Daoy (cell line): ENCODE measurements at places on chromosomes 4 and X. TPM values are rescaled to one million over a fixed set of nuclear protein-coding genes. Genes with fewer than 3 reads are reported as not detected.

The WWC2 gene
- total RNA-seq, result 4.1 and 8.0 TPM in 2 replicates

The BMX gene
- 0.06 TPM in 1 of 2 replicates, not detected in the other for total RNA-seq

The PLP1 gene
- total RNA-seq, result 2.7 TPM in 1 of 2 replicates, not detected in the other

The PTCHD1 gene
- total RNA-seq, result 0.06 and 0.18 TPM in 2 replicates

The BLOC1S4 gene
- 17.2 and 24.2 TPM in 2 replicates for total RNA-seq

The STIM2 gene
- total RNA-seq, result 15.3 and 38.9 TPM in 2 replicates

The CHRDL1 gene
- 0.27 and 1.5 TPM in 2 replicates for total RNA-seq

The PDCL2 gene
- total RNA-seq, result not detected in 2 replicates

The TCEAL7 gene
- 0.91 and 6.5 TPM in 2 replicates for total RNA-seq

The LETM1 gene
- 48.9 and 56.6 TPM in 2 replicates for total RNA-seq

The NPNT gene
- not detected in 2 replicates for total RNA-seq

The MPP1 gene
- 11.6 and 21.8 TPM in 2 replicates for total RNA-seq

The SLC9B1 gene
- not detected in 2 replicates for total RNA-seq

The RBMXL3 gene
- total RNA-seq, result not detected in 2 replicates

The DGKK gene
- total RNA-seq, result 0.11 TPM in 1 of 2 replicates, not detected in the other

The PTTG2 gene
- not detected in 2 replicates for total RNA-seq

The MAGEA1 gene
- 2.7 and 3.3 TPM in 2 replicates for total RNA-seq

The HS3ST1 gene
- total RNA-seq, result not detected in 2 replicates

The TMSB15A gene
- 18.2 and 31.4 TPM in 2 replicates for total RNA-seq

The TMEM192 gene
- 5.4 and 7.3 TPM in 2 replicates for total RNA-seq

The MAGEC1 gene
- 3.9 and 6.7 TPM in 2 replicates for total RNA-seq

The AFF1 gene
- total RNA-seq, result 3.6 and 4.5 TPM in 2 replicates

The ADGRG2 gene
- 0.29 and 0.63 TPM in 2 replicates for total RNA-seq

The LRIT3 gene
- not detected in 2 replicates for total RNA-seq

The PAK3 gene
- total RNA-seq, result 1.1 and 1.5 TPM in 2 replicates

The ADH1B gene
- not detected in 2 replicates for total RNA-seq

The SPOCK3 gene
- not detected in 2 replicates for total RNA-seq

The HTRA3 gene
- 0.11 and 0.27 TPM in 2 replicates for total RNA-seq

The MAGEA12 gene
- total RNA-seq, result 53.0 and 60.6 TPM in 2 replicates

The DRD5 gene
- total RNA-seq, result not detected in 2 replicates

The ENAM gene
- total RNA-seq, result not detected in 2 replicates

The PRICKLE3 gene
- 5.6 and 12.4 TPM in 2 replicates for total RNA-seq

The SUPT20HL2 gene
- total RNA-seq, result not detected in 2 replicates

The PSAPL1 gene
- not detected in 2 replicates for total RNA-seq

The NEIL3 gene
- 11.3 and 14.5 TPM in 2 replicates for total RNA-seq

The BTK gene
- 0.06 TPM in 1 of 2 replicates, not detected in the other for total RNA-seq

The DRP2 gene
- 0.34 and 0.65 TPM in 2 replicates for total RNA-seq

The NEUROG2 gene
- total RNA-seq, result 0.06 TPM in 1 of 2 replicates, not detected in the other

The DKK2 gene
- total RNA-seq, result 2.7 and 5.5 TPM in 2 replicates

The CNKSR2 gene
- total RNA-seq, result 7.5 and 8.2 TPM in 2 replicates

The KLB gene
- total RNA-seq, result not detected in 2 replicates

The ADAMTS3 gene
- total RNA-seq, result 0.57 and 1.6 TPM in 2 replicates

The GPR101 gene
- not detected in 2 replicates for total RNA-seq

The CTAG1A gene
- 1.8 TPM in 1 of 2 replicates, not detected in the other for total RNA-seq
